ENCODE measurements at places on chromosomes 7 and 10.

DNA sequence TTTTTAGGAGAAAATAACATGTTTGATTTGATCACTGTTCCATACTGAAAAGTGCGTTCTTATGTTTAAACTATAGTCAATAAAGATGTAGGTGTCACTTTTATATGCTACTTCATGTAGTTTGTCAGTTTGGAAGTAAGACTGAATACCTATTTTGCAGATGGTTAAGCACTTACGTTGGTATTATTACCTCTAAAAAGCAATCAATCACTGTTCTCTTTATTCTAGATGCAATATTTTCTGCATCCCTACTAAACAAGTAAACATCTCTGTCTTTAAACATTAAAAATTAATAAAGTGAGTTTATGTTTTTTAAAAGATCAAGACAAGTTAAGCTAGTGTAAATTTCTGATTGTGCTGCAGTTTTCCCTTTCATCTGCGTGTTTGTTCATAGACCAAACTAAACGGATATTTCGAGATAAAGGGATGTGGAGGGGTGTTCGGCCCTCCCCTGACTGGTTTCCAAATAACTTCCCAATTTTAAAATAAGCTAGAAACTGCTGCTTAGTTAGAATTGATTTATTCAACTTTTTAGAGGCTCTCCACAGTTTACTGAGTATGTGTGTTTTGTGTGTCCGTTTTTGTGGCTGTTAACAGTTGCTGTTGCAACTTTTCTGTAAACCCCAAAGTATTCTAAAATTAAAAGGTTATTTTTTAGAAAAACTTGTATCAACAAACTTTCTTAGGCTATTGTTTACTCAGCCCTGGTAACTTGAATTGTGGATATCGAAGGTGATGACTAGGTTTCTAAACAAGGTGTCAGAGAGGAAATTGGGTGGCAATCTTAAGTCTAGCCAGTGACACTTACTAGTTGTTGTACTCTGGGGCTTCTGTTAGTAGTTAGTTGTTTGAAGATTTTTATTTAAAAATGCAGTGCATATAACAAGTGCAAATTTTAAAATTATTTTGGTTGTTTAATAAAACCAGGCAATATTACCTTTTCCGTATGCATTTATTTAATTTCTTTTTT, 974 bp downstream of the KIF11 start:
- DNase-seq: no peak

- no peak for DNase-seq
Measured at GRCh38 chr10:59175538-59176240, 754 bp upstream of the PHYHIPL start.

DNA sequence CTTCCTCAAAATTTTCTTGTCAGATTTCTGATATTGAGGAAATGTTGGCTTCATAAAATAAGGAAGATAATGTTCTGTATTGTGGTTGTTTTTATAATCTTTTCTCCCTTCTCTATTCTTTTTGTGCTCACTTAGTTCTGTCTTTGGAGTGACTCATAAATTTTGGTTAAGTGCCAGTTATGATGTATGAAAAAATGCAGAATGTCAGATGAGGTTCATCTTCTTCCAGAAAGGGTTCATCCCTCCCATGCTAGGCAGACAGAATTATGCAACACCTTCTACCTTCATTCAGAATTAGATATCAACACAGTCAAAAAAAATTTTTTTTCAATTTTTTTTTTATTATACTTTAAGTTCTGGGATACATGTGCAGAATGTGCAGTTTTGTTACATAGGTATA, 36.6 kb upstream of the CYP2C19 start:
- no peak for DNase-seq

- DNase-seq: no peak
Measured at GRCh38 chr7:35849158-35849831, 48.4 kb downstream of the SEPTIN7 start.

DNA sequence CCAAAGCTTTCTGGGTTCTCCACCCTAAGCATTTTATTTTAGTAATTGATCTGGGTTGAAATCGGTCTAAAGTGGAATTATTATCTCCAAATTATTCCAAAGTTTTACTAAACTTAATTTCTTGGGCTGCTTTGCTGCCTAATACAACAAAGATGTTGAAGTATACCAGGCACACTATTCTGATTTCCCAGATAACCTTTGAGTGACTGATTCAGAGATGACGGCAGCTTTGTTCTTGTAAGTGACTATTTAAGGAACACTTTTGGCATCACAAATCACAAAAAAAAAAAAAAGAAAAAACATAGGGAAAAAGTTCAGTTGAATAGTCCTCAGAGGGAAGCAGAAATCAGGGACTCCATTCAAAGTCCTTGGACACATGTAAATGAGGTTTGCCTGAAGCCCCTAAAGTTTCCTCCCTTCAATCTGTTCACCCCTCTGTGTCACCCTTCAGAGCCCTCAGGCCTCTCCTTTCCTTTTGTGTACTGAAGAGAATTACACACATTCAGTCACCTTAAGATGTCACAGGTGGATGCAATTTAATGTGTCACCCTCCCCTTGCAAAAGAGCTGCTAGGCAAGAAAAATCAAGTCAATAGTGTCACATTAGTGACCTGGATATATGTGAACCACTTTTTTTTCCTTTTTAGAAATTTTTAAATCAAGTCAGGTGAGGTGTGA, 81.5 kb downstream of the RTKN2 start:
- peak; percentile 15 for DNase-seq

DNA sequence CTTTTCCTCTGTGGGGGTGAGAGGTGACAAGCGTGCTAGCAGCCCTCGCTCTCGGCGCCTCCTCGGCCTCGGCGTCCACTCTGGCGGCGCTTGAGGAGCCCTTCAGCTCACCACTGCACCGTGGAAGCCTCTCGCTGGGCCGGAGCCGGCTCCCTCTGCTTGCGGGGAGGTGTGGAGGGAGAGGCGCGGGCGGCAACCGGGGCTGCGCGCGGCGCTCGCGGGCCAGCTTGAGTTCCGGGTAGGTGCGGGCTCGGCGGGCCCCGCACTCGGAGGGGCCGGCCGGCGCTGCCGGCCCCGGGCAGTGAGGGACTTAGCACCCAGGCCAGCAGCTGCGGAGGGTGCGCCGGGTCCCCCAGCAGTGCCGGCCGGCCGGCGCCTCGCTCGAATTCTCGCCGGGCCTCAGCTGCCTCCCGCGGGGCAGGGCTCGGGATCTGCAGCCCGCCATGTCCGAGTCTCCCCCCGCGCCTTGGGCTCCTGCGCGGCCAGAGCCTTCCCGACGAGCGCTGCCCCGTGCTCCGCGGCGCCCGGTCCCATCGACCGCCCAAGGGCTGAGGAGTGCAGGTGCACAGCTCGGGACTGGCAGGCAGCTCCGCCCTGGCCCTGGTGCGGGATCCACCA, 352.8 kb upstream of the PODXL start:
- peak; percentile 1 for DNase-seq

DNA sequence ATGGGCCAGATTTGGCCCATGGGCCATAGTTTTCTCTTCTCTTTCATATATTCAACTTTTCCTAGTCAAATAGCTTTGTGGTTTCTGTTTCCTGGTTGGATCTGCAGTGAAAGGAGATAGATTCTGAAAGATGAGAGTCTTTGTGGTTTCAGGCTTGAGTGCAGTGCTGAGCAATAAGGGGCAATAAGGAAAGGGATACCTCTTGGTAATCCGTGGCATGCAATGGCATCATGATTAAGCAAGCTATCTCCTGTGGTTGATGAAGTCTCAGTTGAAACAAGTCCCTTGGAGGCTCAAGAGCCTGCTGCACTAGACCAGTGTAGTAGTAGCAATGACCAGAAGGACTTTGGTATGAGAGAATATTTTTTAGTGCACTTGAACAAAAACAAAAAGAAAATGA, 187.7 kb upstream of the CNTNAP2 start:
- no peak for DNase-seq

- DNase-seq: no peak
Measured at GRCh38 chr7:1292972-1293830, 60.5 kb downstream of the UNCX start.

DNA sequence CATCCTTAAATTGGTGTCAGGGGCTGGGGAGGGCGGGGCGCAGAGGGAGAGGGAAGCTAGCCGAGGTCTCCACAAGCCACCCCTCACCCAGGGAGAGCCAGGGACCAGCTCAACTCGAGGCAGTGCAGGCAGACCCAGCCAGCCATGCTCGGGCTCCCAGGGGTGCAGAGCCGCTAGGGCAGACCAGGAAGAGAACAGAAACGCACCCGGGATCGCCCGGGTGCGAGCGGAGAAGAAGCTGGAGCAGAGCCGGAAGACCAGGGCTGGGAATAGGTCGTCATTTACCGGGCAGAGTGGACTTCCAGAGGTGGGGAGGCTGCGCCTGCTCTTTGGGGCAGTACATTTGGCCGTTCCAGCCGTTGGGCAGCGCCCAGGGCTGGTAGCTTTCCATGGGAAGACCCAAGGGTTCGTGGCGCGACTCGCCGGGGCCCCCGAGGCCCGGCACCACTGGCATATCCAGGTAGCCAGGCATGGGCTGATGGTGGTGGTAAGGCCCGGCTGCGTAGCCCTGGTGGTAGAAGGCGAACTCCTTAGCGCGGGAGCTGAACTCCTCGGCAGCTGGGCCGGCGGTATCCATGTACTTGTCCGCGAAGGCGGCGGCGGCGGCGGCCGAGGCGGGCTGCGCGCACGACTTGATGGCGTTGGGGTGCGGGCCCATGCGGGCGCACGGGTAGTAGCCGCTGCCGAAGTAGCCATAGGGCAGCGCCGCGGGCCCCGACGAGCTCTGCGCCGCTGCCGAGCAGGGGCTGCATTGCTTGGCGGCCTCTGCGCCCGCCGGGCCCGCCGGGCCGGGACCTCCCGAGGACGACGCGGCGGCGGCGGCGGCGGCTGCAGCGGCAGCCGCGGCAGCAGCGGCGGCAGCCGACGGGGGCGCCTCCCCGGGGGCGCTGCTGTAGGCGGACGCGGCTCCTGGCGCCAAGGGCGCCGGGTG, 755 bp downstream of the HOXA13 start:
- DNase-seq: no peak

DNA sequence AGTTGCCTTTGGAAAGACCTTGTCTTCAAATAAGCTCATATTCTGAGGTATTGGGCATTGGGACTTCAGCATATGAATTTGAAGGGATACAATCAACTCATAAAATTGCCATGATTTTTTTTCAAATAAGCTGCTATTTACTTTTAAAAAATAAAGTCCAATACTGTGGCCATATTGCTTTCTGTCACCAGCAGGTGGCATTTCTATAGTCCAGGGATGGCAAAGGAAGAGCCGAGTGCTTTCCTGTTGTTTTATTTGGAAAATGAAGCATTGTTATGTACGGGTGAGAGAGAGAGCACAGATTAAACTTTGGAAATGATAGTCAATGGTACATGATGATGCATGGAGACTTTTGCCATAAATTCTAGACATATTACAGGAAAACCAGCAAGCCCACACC, 104.1 kb upstream of the DPP6 start:
- no peak for DNase-seq

DNA sequence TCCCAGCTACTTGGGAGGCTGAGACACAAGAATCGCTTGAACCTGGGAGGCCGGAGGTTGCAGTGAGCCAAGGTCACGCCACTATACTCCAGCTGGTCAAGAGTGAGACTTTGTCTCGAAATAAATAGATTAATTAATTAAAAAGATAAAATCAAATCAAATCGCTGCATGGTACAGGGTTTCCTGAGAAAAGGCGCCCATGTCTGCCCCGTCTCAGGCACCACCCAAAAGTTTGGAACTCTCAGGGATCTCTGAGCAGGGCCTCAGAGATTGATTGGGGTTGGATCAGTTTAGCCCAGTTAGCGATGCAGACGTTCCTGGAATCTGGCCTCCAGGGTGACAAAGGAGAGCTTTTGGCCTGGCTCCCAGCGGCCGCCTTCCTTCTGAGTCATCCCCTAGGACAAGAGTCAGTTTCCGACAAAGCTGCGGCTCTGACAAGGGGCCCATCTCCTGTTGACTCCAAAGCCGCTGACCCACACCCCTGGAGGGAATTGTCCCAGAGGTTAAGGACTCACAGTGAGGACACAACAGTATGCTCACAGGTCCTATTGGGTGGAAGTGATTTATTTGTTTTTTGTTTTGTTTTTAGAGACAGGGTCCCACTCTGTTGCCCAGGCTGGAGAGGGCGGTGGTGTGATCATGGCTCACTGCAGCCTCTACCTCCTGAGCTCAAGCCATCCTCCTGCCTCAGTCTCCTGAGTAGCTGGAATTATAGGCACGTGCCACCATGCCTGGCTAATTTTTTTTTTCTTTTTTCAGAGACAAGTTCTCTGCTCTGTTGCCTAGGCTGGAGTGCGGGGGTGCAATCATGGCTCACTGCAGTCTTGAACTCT, 6.8 kb downstream of the ORAI2 start:
- DNase-seq: no peak

GRCh38 chr7:45578022-45578421, 3.9 kb downstream of the ADCY1 start:
- DNase-seq: no peak

- DNase-seq: no peak
Measured at GRCh38 chr7:44368885-44369284, 43.5 kb upstream of the CAMK2B start.

- DNase-seq: no peak
Measured at GRCh38 chr7:101744588-101744987, 72.8 kb upstream of the CUX1 start.

DNA sequence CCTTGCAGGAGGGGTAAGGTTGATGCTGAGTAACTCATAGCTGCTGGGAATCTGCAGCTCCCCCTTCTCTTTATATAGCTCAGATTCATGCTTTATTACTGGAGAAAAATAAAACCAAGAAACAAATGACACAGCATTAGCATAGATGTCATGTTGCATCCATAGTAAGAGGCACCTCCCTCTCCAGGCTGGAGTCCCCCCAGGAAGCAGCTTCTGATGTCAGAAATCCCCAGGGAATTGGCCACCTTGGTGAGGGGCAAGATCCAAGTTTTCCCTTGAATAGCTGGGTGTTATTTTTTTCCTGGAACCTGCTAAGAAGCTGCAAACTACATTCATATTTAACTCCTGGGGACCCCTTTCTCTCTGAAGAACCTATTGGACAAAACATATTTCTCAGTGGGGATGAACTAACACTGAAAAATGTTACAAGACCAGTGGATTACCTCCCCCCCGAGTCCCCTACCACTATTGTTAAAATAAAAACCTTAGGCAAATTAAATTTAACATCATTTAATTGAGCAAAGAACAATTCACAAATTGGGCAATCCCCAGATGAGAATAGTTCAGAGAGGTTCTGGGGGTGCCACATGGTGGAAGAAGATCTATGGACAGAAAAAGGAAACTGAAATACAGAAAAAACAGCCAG, 163.7 kb upstream of the NAMPT start:
- no peak for DNase-seq
